ENCODE measurements at places on chromosomes 7 and 10.
A peak's percentile ranks its signal among the peaks of the same experiment; 100 is the strongest.

- no peak for DNase-seq
Observed at GRCh38 chr10:13871011-13871410, 284.2 kb downstream of the PRPF18 start.

DNA sequence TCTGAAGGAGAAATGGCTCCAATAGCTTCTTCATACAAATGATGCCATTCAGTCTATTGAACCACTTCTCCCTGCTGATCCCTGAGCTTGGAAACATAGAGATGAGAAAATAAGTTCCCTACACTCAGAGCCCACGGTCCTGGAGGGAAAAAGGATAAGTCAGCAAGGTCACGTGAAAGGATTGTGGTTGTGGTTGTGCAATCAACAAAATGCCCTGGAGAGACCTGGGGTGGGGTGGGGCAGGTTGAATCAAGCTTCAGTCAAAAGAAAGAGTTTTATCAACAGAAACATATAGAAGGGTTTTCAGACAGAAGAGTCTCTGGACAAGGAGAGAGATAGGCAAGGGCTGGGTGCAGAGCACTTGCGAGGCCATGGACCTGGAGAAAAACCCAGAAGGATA is 30.1 kb downstream of the C10orf90 start:
- DNase-seq = no peak

GRCh38 chr10:48608976-48609375 is 4.1 kb upstream of the ARHGAP22 start:
- no peak for DNase-seq

DNA sequence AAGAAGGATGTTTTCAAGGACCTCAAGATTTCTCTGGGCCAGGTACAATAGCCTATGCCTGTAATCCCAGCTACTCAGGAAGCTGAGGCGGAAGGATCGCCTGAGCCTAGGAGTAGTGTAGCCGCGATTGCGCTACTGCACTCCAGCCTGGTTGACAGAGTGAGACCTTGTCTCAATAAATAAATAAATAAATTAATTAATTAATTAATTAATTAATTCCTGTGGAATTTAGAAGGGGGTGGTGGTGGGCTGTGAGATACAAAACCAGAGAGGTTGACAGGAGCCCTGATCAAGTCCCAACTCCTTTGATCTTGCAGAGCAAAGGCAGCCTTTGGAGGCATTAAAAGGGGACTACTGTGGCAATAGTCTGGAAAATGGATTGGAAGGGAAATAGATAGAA is 39.3 kb upstream of the NRF1 start:
- no peak for DNase-seq

DNA sequence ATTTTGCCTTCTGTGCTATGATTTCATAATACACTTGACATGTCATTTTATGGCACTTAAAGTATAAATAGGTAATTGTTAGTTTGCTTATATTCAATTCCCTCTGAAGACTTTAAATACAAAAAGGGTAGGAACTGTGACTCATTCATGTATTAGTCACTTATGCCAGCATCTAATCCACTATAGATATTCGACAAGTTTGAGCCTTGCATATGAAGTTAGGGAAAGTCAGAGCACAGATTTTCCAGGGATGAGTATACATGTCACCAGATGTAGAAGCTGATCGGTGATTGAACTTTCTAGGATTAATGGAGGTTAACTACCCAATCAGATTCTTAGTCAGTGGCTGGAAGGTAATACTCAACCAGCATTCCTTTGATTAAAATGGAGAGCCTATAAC is 1321.5 kb downstream of the XPNPEP1 start:
- no peak for DNase-seq

DNA sequence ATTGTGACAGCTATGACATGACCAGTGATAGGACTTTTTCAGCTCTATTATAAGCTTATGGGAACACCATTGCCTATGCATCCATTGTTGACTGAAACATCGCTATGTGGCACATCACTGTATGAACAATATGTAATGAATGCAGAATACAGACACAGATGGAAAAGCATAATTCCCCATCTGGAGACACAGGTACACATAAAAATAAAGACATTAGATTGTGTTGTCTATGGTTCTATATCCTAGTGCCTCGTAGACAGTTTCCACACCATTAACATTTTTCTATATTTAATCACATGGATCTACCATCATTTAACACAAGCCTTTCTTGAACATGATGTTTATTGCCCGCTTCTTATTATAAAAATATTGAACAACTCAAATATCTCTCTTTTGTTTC is 96.3 kb upstream of the STK17A start:
- no peak for DNase-seq

DNA sequence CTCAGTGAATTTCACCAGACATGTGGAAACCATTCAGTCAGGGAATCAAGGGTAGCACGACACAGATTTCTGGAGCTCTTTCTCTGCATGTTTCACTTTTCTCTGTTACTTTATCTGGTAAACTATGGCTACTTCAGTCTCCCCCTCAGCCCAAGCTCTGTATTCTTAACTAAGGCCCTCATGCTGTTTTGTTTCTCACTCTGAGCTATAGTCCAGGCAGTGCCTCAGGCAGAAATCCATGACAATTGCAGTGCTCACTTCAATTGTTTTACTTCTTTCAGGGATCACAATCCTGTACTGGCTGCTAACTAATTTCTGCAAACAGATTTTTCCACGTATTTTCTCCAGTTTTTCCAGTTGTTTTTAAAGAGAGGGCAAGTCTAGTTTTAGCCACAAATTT is 1599.9 kb upstream of the LRRTM3 start:
- no peak for DNase-seq

DNA sequence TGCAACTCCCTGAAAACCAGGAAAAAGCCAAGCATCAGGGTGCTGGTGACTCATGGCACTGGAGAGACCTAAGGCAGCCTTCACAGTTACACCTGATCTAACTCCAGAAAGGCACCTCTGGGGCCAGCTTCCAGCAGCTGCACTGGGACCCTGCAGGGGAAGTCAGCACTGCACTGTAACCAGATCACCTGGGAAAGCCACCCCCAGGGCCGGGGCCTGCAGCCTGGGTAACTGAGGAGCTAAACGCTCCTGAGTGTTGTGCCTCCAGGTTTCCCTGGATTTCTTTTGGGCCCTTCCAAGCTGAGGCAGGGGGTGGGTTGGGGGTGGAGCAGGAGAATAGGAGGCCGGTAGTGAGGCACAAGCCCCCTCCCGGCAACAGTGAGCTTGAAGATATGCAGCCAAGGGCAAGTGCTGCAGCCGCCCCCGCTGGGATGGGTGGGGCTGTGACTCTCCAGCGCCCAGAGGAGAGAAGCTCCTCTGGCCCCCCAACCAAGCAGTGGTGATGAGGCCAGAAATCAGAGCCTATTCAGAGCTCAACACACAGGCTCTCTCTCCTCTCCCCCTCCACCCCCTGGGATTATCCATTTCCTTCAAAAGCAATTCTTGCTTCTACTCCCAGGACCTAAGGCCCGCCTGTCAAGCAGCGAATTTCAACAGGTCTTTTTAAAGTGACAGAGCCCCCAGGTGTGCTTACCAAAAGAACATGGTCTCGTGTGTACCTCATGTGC is 2.6 kb downstream of the CXCL12 start:
- no peak for DNase-seq

- DNase-seq = no peak
Observed at GRCh38 chr7:139505563-139505962, 17.9 kb upstream of the CLEC2L start.

- no peak for DNase-seq
Observed at GRCh38 chr7:152106990-152107389, 81.5 kb downstream of the GALNT11 start.

DNA sequence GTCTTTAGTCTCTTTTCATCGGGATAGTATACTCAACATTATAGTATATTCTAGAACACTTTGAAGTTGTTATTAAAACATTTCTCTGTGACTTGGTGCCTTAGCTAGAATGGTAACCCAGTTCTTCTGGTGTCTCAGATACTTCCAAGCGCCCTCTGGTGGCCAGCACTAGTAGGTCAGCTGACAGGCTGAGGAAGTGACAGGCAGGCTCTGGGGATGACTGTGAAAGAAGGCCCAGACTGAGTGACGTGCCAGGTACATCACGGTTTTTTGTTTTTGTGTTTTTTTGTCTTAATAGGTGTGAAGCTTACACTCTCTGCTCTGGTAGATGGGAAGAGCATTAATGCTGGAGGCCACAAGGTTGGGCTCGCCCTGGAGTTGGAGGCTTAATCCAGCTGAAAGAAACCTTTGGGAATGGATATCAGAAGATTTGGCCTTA is 5.1 kb downstream of the COMTD1 start:
- peak; percentile 89 for DNase-seq

DNA sequence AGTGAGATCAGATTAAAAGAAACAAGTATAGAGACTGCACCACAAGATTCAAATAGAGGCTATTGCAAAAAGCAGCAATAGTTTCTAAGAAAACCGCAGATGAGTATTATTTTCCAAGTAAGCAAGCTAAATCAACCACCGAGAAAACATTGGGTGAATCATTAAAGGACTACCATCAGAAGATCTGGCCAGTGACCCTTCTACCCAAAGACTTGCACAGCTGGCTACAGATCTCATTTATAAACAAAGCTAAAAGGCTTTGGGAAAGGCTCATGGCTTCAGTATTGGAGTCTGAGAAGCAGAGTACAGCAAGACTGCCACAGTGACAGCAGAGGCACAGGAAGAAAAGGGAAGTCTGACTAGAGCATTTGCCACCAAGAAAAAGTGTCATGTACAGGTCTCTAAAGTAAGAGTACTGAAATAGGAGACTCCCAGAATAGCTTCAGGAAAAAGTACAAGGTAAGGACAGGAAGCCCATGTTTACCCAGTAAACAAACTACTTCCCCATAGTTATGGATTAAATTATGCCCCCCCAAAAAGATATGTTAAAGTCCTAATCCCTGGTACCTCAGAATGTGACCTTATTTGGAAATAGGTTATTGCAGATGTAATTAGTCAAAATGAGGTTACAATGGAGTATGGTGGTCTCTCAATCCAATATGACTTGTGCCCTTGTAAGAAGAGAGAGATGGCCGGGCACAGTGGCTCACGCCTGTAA is 19.0 kb downstream of the STEAP1 start:
- DNase-seq = no peak

DNA sequence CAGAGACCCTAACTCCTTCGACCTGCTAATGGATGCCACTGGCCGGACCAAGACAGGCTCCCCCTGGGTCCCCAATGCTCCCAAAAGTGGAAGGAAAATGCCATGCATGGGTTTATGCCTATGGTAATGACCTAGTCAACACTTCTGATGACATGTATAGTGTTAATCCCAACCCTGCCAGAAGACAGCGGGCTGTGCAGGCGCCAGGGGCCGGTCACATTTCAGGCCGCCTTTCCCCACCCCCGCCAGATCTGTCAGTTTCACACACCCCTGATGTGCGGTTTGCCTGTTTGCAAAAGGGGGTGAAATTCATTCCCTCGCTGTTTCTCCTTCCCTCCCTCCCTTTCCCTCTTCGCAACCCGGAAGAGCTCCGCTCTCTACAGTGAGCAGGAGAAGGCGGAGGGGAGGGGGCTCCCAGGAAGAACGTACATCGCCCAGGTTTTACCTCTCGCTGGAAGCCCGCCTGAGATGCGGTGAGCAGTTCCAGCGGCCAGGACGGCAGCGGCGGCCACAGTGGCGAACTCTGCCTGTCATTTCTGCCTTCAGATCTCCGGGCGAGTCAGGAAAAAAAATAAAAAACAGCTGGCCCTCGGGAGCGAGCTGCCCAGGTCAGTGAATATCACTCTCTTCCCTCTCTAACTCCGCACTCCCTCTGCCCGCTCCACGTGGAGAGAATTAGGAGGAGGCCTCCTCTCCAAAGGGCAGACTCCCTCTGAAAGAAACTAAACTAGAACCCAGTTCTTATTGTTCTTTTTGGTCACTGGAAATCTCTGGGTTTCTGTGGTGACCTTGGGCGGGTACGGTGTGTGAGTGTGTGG is 9.4 kb upstream of the GATA3 start:
- no peak for DNase-seq

- DNase-seq = no peak
Observed at GRCh38 chr10:129704225-129704624, 237.2 kb downstream of the MGMT start.

DNA sequence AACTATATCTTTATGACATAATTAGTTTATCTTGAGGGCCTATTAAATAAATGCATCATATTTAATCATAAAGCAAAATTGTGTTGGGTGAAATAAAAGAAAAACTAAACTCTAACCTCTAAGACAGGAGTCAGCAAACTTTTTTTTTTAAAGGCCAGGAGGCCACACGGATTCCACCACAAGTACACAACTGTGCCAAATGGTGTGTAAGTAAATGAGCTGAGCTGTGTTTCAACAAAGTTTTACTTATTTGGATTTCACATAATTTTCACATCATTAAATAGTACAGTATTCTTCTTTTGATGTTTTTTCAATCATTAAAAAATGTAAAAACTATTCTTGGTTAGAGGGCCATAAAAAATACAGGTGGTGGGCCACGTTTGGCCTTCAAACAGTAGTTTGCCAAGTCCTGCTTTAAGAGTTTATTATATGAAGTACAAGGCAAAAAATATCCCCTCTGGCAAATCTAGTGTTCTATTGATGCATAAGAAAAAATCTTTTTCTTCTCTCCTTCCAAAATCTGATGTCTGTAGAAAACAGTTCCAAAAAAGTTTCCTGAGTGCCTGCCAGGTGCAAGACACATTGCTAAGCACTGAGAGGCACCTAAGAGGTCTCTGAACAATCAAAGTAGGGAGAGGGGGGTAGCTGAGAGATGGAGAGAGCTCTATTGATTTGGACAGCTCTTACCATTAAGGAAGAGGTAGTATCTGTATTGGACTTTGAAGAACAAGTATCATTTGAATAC is 26.5 kb upstream of the SPOCK2 start:
- no peak for DNase-seq

DNA sequence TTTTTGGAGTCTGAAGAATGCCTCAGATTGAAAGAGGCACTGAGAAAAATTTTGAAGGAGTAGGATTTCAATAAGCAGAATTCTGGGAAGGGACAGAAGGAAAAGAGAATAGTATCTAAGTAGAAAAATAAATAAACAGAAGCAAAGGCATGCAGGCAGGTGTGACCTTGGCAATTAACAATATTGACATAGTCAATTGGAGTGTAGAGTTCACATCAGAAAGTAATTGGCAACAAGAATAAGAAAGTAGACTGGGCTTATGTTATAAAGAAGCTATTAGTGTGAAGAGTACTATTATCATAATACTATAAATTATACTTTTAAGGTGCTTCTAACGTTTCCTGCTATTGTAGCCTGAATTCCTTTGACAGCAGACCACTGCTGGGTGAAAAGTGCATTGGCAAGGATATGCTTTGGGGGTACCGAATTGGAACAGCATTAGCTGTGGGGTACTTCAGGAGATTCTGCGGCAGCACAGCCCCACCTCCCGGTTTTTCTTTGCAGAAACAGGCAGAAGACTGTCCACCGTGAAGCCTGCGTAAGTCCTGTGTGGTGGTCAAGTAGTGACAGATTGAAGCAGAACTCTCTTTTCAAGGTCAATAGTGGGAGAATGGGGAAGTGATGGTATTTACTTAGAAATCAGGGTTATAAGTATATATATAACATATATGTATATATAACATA is 357.0 kb downstream of the THSD7A start:
- DNase-seq = no peak

- DNase-seq = no peak
Observed at GRCh38 chr7:19403691-19404090, 258.5 kb upstream of the FERD3L start.

GRCh38 chr10:120221873-120222485 is 235.0 kb upstream of the PLPP4 start:
- no peak for DNase-seq

- no peak for DNase-seq
Observed at GRCh38 chr7:151339651-151340382, 1.8 kb upstream of the NUB1 start.

Measured in stimulated activated CD8-positive, alpha-beta memory T cell treated with anti-CD3 and anti-CD28 coated beads, Interleukin-4, amount 100 ng/mL, for 1 hour (primary cell).